ENCODE measurements at places on chromosomes 7 and 10. TPM values are rescaled to one million over a fixed set of nuclear protein-coding genes. Genes with fewer than 3 reads are reported as not detected.

UPK3B gene
- total RNA-seq, result 0.11 TPM

MOGAT3 gene
- not detected for total RNA-seq

WDFY4 gene
- total RNA-seq, result 0.11 TPM

ACTR3C gene
- total RNA-seq, result 1.7 TPM

OR6V1 gene
- not detected for total RNA-seq

VIPR2 gene
- total RNA-seq, result not detected

CCL24 gene
- total RNA-seq, result not detected

MMRN2 gene
- total RNA-seq, result 93.6 TPM

SPDYE2 gene
- not detected for total RNA-seq

ICA1 gene
- total RNA-seq, result 44.1 TPM

C10orf53 gene
- total RNA-seq, result not detected
